ENCODE measurements at places on chromosomes 5 and 9. TPM values are rescaled to one million over a fixed set of nuclear protein-coding genes. Genes with fewer than 3 reads are reported as not detected.

The F2R gene
- total RNA-seq: 7.0 TPM

The IFNA5 gene
- total RNA-seq: 0.51 TPM

The SMIM15 gene
- total RNA-seq: 32.9 TPM

The SPATA31C1 gene
- total RNA-seq: not detected

The ATP6V1G1 gene
- total RNA-seq: 159 TPM

The TCF7 gene
- 2.5 TPM for total RNA-seq

The SPRY4 gene
- total RNA-seq: 7.0 TPM

The POU5F2 gene
- total RNA-seq: 4.2 TPM

The LMX1B gene
- 1.1 TPM for total RNA-seq

The OMD gene
- total RNA-seq: 21.2 TPM

The TNFSF15 gene
- not detected for total RNA-seq

The TXNDC8 gene
- total RNA-seq: not detected

The MSX2 gene
- total RNA-seq: 0.98 TPM

The C5orf58 gene
- 1.5 TPM for total RNA-seq

The IGIP gene
- 21.7 TPM for total RNA-seq

The SLC6A7 gene
- total RNA-seq: not detected

The GPSM1 gene
- 3.6 TPM for total RNA-seq

The BNIP1 gene
- 8.2 TPM for total RNA-seq

The CCL27 gene
- total RNA-seq: not detected

The LRRC70 gene
- 8.6 TPM for total RNA-seq

The BAAT gene
- not detected for total RNA-seq

The GDNF gene
- not detected for total RNA-seq

The IL13 gene
- not detected for total RNA-seq

The SLC4A9 gene
- 0.22 TPM for total RNA-seq

The FOXD4L3 gene
- total RNA-seq: not detected

The WWC1 gene
- total RNA-seq: 1.1 TPM

The SPATA31A3 gene
- total RNA-seq: not detected

The COL23A1 gene
- total RNA-seq: not detected

The FCN1 gene
- 2.0 TPM for total RNA-seq

The LCN1 gene
- total RNA-seq: not detected

The ZNG1C gene
- 24.1 TPM for total RNA-seq

The SLC23A1 gene
- total RNA-seq: not detected

The CDK5RAP2 gene
- 27.9 TPM for total RNA-seq

The ENTPD8 gene
- not detected for total RNA-seq

The LCN9 gene
- not detected for total RNA-seq

The TMEM8B gene
- total RNA-seq: 6.4 TPM

The SLC36A3 gene
- not detected for total RNA-seq

The ROPN1L gene
- not detected for total RNA-seq

The MARCOL gene
- total RNA-seq: not detected

The SH3RF2 gene
- total RNA-seq: 0.33 TPM

The PPP3R2 gene
- not detected for total RNA-seq

The RIGI gene
- total RNA-seq: 19.4 TPM

The WHRN gene
- total RNA-seq: 0.82 TPM

The C5orf46 gene
- not detected for total RNA-seq

The FOXD4L6 gene
- not detected for total RNA-seq

The FBP2 gene
- not detected for total RNA-seq

The XRCC4 gene
- 18.1 TPM for total RNA-seq

The HARS2 gene
- 31.8 TPM for total RNA-seq

The LECT2 gene
- total RNA-seq: not detected

The OCLN gene
- 0.44 TPM for total RNA-seq

The PCDHB9 gene
- total RNA-seq: 1.0 TPM

The PCDHA1 gene
- not detected for total RNA-seq

The PDE4D gene
- 15.0 TPM for total RNA-seq

The RNF183 gene
- total RNA-seq: not detected

The PRDM9 gene
- total RNA-seq: not detected

The RARS1 gene
- total RNA-seq: 62.2 TPM

The GDA gene
- total RNA-seq: not detected
